ENCODE measurements at places on chromosomes 3 and 15.

GRCh38 chr3:120093911-120094775, at the start of gene GSK3B:
GSK3B (minus strand) TSS chr3:120094447; CDS start chr3:120093434, 1,013 bp downstream.
- peak; percentile 34 for DNase-seq

- no peak for DNase-seq
These were observed 1.6 kb downstream of the C2CD4B start for GRCh38 chr15:62163397-62164013.

- no peak for DNase-seq
These were observed 35.3 kb downstream of the PAK2 start for GRCh38 chr3:196774848-196775422.

GRCh38 chr3:188646592-188646991, 492.6 kb downstream of the LPP start:
- no peak for DNase-seq

DNA sequence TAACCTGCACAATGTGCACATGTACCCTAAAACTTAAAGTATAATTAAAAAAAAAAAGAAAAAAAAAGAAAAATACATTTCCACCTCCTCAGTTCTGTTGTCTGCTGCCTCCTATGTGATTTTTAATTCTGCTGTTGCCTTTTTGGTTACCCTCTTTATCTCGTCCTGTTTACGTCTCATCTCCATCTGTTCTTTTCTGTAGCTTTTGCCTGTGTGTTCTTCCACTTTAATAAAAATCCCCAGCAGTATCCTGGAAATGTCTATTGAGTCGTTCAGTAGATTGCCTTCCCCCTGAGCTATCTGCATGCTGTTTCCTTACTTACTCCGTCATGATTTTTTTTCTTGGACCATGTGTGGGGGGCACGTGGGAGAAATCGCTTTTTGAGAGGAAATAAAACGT, 302.5 kb downstream of the FEZF2 start:
- DNase-seq: no peak

GRCh38 chr3:113204371-113204770, 7.0 kb upstream of the BOC start:
- no peak for DNase-seq

- no peak for DNase-seq
These were observed 1063.1 kb downstream of the NTRK3 start for GRCh38 chr15:87193481-87193880.

GRCh38 chr15:98827217-98827616, 178.9 kb downstream of the IGF1R start:
- DNase-seq: no peak

GRCh38 chr3:137866933-137867332, 102.8 kb downstream of the SOX14 start:
- no peak for DNase-seq

- no peak for DNase-seq
These were observed 24.4 kb downstream of the MAGEF1 start for GRCh38 chr3:184687363-184688015.

DNA sequence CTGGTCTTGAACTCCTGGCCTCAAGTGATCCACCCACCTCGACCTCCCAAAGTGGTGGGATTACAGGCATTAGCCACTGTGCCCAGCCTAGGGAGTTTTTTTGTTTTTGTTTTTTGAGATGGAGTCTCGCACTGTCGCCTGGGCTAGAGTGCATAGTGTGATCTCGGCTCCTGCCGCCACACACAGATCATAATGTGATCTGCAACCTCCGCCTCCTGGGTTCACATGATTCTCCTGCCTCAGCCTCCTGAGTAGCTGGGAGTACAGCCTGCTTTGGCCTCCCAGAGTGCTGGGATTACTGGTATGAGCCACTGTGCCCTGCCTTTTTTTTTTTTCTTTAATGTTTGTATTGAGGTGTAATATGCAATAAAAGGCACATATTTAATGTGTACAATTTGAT, 78.2 kb downstream of the SMAD3 start:
- no peak for DNase-seq

DNA sequence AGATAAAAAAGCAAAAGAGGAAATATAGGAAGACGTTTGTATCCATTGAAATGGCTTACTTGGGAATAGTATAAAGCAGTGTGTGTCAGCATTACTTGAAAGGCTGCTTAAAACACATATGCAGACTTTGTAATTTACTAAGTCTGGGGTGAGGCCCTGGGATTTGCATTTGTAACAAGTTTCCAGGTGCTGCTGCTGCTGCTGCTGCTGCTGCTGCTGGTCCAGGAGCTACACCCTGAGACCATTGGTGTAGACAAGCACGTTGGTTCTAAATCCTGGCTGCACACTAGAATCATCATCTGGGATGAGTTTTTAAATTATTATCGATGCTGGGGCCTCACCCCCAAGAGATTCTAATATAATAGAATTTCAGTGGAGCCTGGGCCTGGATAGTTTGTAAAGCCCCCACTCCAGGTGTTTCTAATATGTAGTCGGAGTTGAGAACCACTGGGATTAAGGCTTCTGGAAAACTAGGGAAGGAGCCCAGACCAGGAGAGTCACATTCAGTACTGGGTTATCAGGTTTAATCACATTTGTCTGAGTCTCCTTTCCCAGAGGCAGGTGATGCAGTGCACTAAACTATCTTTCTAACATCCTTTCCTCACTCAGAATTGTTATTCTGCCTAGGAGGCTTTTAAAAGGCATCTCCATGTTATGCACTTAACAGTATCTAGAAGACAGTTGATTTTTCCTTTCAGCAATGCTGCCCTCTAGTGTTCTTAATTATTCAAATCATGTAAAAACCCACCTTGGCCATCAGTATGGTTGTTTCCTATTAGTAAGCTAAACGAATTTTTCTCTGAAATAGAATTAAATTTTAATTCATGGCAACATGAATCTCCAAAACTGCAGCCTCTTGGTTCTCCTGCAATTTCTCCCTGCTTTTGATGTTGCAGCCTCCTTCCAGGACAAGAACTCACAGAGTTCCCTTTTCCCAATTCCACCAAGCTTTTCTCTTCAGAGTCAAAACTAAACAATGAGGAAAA, 45.4 kb downstream of the SSR3 start:
- DNase-seq: no peak

DNA sequence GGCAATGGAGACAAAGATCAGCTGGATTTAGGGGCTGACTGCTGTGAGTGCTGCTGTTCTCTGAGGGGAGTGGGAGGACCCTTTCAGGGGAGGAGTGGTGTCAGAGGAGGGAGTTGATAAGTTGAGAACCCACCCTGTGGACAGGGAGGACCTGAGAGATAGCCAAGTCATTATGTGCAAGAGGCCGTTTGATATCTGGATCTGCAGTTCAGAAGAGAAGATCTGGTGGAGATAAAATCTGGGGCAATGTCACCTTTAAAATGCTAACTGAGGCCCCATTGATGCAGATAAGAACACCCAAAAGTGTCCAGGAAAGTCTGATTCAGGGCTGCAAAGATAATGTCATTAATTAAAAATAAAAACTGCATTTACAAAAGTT, 256.1 kb upstream of the HES1 start:
- DNase-seq: no peak

DNA sequence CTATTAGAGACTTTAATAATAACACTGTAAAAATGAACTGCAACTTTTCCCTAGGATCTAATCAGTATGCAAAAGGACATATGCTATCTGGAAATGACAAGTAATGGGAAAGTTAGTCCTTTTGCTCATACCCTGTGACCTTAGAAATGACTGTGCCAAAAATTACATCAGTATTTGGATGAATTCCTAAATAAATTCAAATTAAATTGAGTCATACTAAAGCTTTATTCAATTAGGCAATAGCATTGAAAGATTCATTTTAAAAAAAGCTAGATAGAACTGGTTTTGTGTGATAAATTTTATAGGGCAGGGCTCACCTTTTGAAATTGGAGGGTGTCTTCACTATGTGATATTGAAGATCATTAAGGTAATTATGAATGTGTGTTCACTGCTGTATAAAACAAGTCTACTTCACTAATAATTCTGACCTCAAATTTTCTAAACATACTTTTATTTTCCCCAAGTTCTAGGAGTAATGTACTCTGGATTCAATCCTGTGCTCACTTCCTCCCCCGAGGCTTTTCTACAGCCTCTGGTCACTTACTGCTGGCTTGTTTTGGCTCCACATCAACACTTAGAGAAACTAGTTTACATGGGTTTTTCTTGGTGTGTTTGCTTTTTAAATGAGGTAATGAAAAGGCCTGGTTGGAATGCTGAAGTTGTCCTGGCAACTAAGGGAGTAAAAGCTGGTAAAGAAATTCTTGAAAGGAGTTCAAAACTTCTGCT, 44.4 kb upstream of the SPTSSB start:
- peak; percentile 16 for DNase-seq

- no peak for DNase-seq
These were observed 137.1 kb downstream of the CD47 start for GRCh38 chr3:107953722-107954121.

DNA sequence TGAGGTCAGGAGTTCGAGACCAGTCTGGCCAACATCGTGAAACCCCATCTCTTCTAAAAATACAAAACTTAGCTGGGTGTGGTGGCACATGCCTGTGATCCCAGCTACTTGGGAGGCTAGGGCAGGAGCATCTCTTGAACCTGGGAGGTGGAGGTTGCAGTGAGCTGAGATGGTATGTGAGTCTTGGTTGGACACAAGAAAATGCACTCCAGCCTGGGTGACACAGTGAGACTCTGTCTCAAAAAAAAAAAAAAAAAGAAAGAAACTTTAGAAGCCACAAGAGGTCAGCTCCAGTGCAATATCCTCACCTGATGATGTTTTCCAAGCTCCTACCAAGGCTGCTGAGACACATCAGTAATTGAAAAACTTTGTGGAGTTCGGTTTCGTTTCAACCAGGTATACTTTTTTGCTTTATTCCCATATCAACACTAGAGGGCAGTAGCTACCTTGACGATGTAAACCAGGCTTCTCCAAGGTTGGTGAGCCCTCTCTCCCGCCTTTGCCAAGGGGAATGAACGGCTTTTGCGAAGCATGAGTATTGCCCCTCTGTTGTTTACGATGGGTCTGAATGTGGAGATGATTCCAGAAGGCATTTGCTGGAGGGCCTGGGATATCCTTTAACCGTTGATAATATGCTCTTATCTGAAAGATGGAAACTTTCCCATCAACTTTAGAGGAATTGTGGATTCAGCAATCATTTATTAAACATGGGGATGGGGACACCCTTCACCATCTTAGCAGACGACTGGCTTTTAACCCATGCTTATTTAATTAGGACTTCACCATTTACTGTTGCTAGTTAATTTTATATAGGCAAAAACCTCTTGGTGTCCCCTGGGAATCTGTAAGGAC, 202.8 kb downstream of the SV2B start:
- no peak for DNase-seq

- DNase-seq: no peak
These were observed 10.8 kb upstream of the BNIP2 start for GRCh38 chr15:59699810-59700431.

DNA sequence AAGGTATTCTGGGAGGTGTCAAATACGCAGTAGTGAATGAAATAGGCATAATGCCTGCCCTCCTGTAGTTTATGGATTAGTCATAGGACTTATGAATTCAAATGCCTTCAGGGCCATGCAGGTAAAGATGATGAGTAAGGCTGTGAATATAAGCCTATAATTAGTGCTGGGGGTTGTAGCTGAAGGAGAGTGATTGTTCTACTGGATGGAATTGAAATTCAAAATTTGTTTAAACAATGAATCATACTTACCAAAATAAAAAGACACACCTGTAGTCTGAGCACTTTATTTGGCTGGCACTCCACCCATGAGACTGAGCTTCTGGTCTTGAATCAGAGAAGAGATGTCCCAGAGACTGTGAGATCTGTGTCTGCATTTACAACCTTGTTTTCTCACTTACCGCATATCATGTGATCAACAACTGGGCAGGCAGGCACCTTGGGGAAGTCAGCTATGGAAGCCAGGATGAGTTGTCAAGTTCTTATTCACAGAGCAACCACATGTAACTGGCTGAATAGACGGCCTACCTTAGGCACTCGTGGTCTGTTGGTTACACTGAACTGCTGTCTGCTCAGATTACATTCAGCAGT, 291.8 kb downstream of the NAALADL2 start:
- no peak for DNase-seq

DNA sequence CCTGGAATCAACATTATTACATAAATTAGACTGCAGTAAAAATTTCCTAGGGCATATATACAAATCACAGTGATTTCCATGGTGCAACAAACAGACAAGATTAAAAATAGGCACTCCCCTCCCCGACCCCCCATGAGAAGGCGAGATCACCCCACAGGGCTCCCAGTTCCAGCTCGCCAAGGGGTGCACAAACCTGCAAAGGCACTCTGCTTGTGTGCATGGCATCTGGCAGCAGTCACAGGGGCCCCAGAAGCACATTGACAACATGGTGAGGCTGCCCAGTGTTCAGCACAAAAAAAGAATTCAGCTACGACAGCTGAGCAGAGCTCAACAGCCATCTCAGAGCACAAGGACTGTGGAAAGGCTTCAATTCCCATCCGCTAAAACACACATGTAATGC, 19.2 kb upstream of the CERS3 start:
- DNase-seq: no peak

- DNase-seq: no peak
These were observed 123.8 kb downstream of the TLE3 start for GRCh38 chr15:69973880-69974279.

- no peak for DNase-seq
These were observed 594.4 kb downstream of the FOXP1 start for GRCh38 chr3:70989174-70989573.

GRCh38 chr3:74001436-74001835, 376.7 kb upstream of the PDZRN3 start:
- no peak for DNase-seq

GRCh38 chr3:138082992-138083386, 32.4 kb downstream of the DZIP1L start:
- DNase-seq: no peak

DNA sequence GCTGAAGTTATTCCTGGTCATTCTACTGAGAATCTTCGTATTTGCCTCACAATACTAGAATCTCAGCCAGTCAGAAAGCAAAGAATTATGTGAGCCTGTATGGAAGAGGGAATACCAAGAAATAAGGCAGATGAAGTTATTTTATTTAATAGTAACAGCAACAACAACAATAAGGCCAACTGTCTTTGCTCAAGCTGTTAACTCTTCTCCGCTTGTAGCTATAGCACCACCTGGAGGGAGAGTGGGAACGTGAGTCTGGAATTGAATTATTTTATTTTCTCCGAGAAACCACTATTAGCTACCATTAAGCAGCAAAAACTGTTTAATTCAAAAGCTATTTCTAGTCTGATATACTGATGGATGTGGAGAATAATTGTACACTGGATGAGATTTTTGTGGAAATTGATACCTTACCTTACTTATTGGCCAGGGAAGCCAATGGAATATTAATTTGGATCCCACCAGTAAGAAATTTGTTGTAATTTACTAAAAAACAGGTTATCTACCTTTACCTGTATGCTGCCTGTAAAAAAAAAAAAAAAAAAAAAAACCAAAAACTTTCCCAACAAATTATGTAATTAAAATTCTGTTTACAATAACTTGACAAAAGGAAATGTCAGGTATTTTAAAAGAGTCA, 50.1 kb downstream of the CALML4 start:
- no peak for DNase-seq
